ENCODE measurements at places on chromosomes 1 and 21.

- no peak for DNase-seq
These were observed 14.7 kb downstream of the DNAJC16 start for GRCh38 chr1:15541231-15541792.

- DNase-seq: no peak
These were observed 208.7 kb upstream of the CSF3R start for GRCh38 chr1:36691374-36691773.

GRCh38 chr1:63752176-63752575, 21.6 kb upstream of the ROR1 start:
- no peak for DNase-seq

DNA sequence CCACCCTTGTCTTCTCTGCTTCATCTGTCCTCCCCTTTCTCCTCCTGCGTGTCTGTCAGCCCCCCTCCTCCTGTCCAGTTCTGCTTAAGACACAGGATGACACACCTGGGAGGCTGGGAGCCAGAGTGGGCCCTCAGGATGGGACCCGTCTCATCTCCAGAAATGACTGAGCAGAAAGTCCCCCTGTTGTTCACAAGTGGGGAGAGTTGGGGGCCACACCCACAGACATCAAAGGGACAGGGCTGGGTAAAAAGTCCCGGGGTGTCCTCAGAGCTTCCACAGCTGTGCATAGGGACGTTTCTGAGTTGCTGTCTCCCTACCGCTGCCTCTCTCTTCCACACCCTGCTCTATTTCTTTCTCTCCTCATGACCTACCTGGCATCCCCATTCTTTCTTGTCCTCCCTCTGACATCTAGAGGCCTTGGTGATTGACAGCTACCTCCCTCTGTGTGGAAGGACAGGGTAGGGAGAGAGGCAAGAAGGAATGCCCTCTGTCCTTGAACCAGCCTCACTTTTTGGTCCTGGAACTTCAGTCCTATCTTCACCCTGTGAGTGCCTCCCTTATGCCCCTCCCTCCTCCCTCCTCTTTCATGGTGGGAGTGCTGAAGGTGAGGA, 19.5 kb upstream of the SH2D2A start:
- no peak for DNase-seq

- peak; percentile 55 for DNase-seq
These were observed 68.9 kb downstream of the TENT5C start for GRCh38 chr1:117674521-117675400.

- DNase-seq: no peak
These were observed 1.2 kb upstream of the VPS45 start for GRCh38 chr1:150066328-150066727.

DNA sequence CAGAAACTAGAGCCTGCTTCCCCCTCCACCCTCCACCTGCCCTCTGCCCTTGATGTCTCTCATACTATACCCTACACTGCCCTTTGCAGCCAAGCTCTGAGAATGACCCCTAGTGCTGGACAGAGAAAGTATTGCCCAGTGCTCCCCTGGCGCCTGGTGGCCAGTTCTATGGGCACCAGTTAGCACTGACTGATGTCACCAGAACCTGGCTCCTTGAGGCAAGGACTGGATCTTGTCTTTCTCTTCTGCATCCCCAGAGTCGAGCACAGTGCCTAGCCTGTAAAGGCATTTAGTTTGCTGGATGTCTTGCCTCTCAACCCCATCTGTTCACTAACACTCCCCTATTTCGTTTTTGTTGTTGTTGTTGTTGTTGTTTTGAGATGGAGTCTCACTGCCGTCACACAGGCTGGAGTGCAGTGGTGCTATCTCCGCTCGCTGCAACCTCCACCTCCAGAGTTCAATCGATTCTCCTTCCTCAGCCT, 5.9 kb downstream of the PHLDA3 start:
- DNase-seq: no peak

DNA sequence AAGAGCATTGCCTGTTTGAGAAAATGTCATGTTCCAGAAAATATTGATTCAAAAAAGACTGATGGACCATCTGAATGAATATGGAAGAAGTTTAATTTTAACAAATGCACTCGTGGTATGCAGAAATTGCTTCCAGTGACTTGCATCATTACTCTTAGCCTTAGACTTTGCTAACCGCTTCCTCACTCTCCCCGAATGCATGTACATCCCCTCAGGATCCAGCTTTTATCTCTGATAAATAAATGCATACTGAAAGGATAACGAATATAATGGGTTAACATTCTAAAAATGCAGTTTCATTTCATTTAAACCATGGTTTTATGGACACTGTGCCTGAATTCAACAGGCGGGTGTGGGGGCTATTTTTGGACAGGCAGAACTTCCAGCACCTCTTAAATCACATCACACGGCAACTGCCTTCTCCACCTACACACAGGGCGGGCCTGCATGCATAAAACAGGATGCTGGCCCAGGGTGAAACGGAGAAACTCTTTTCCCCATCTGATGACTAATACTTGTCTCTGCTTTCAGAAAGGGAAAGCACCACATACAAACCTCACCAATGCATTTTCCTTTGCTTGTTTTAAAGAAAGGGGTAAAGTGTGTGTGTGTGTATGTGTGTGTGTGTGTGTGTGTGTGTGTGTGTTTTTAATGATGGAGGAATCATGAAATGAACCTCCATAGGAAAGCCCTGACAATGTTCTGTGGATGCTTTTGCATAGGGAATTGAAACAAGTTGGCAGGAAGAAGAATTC, 48.7 kb downstream of the SPAG17 start:
- no peak for DNase-seq

DNA sequence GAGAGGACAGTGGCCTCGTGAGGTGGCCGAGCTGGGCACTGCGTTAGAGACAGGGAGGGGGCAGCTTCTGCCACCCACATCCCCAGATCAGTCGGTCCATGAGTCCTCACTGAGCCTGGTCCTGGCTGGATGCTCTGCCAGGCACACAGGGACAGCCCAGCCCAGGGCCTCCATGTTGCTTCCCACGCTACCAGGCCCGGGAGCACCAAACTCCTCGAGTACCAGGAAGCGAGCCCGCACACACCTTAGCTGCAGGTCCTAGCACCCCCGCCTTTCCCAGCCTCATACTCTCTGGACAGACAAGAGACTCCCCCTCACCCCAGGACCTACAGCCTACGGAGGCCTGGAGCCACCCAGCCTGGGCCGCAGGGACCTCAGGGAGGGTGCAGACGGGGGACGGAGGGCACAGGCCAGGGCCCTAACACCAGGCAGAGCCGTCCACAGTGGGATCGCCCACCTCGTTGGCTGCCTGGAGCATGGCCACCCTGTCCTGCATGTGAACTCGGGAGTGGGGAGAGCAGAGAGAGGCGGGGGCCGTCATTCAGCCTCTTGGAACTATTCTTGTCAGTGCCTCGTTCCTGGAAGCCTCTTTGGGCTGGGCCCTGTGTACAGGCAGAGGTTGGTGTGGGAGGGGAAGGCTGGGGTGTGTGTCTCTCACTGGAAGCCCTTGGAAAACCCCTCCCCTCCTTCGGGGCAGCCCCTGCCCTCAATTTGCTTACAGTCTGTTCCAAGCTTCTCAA, 90.9 kb upstream of the RUNX3 start:
- DNase-seq: no peak

- DNase-seq: no peak
These were observed 45.4 kb downstream of the SLC45A1 start for GRCh38 chr1:8363186-8363766.

DNA sequence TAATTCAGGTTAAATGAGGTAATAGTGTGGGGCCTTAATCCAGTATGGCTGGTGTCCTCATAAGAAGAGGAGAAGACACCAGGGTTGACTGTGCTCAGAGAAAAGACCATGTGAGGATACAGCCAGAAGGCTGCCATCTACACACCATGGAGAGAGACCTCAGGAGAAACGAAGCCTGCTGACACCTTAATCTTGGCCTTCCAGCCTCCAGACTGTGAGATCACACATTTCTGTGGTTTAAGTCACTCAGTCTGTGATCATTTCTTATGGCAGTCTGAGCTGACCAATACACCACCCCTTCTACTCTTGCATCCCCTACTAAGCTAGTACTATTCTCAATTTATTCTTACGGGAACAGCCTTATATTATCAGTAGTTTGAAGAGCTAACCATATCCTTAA, 310.0 kb downstream of the ZP4 start:
- no peak for DNase-seq

DNA sequence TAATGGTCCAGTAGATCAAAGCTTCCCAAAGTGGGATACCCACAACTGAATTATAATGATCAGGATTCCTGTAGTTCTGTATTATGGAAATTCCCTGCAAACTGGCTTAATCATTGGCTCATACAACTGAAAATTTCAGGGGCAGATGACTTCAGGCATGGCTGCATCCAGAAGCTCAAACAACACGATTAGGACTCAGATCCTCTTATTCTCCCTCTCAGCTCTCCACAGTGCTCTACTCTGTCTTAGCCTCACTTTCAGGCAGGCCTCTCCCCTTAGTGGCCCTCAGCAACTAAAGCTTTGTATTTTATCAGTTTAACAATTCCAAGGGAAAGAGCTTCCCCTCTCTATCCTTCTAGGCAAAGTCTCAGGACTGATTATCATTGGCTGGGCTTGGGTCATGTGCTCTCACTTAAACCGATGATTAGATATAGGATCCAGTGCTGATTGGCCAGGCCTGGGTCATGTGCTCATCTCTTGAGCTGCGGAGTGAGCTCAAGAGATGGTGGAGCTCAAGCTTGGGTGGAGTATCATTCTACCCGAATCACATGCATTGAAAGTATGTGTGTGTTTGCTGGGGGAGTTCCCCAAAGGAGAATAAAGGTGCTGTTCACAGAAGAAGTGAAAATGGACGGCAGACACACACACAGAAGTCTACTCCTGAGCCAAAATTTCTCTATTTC, 57.9 kb upstream of the RUNX3 start:
- no peak for DNase-seq

- no peak for DNase-seq
These were observed 83.6 kb downstream of the RUNX1 start for GRCh38 chr21:34965200-34966174.

- DNase-seq: no peak
These were observed 89.6 kb downstream of the LEPR start for GRCh38 chr1:65509912-65510680.

DNA sequence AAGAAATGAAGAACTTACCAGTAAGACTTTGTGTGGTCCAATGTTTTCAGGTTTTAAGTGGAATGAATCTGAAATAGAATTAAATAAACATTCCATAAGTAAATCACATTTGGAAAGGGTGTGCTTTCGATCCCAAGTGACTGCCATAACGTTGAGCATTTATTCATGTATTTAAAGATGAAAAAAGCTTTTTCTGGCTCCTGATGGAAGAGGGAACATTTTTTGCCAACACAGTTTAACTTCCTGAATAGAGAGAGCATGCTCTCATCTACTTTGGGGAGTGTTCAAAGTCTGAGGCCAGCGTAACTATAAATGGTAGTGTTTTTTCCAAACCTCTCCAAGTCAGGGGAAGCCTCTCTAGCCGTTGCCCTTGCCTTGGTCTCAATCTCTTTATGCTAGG, 55.8 kb downstream of the GNG12 start:
- DNase-seq: no peak

- DNase-seq: no peak
These were observed 12.3 kb downstream of the ARHGEF10L start for GRCh38 chr1:17551755-17552234.

- no peak for DNase-seq
These were observed 161.3 kb downstream of the TM2D1 start for GRCh38 chr1:61563611-61564010.

GRCh38 chr1:46081619-46082018, 50.8 kb downstream of the PIK3R3 start:
- no peak for DNase-seq

- DNase-seq: no peak
These were observed 188.6 kb upstream of the C1orf174 start for GRCh38 chr1:4088676-4089075.

- no peak for DNase-seq
These were observed 84.2 kb downstream of the CDC7 start for GRCh38 chr1:91584878-91585277.

DNA sequence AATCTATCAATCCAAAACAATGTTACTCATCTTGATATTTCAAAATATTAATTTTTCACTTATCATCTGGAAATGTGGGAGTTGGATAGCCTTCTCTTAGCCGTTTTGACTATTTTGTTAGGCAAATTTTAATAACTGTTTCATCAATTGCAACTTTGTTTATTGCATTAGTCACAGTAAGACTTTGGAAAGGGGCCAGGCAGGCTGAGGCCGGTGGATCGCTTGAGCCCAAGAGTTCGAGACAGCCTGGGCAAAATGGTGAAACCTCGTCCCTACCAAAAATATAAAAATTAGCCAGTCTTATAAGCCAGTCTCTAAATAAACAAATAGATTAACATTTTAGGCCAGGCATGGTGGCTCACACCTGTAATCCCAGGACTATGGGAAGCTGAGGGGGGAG, 113.0 kb upstream of the NR5A2 start:
- DNase-seq: no peak

- no peak for DNase-seq
These were observed 122.5 kb upstream of the CACYBP start for GRCh38 chr1:174877208-174877673.

- DNase-seq: no peak
These were observed 197.4 kb downstream of the LBR start for GRCh38 chr1:225230483-225230882.

GRCh38 chr1:12012560-12013316, 6.6 kb upstream of the MIIP start:
- no peak for DNase-seq

DNA sequence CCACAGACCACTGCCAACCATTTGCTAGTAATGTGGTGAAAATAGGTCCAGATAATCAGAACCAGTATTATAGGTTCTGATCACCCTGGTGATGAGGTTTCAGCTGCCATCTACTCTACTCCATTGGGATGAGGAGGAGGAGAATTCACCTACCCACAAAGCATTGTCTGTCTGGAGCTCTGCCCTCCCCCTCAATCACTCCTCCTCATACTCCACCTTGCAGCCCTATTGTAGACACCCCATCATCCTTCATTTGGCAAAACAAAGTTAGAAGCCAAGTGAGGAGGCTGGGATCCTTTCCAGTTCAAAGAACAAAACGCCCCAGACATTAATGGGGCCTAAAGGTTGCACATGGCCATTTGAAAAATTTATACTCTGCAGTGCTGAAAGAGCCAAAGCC, 157.4 kb upstream of the L1TD1 start:
- no peak for DNase-seq

DNA sequence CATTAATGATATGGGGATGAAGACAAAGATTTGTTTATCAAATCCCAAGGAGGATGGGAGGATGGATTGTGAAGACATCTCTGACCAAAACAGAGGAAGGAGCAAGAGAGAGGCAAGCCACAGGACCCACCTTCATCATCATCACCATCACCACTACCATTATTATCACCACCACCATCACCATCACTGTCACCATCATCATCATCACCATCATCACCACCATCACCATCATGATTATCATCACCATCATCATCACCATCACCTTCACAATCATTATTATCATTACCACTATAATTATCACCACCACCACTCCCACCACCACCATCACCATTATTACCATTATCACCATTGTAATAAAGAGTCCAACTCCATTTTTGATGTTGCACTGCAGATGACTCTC, 482.5 kb downstream of the PTPRU start:
- DNase-seq: no peak

GRCh38 chr1:67560580-67561255, 124.3 kb upstream of the GADD45A start:
- DNase-seq: no peak

GRCh38 chr1:25695771-25696311, 79.2 kb downstream of the MAN1C1 start:
- DNase-seq: no peak
